GM04503 (cell line): ENCODE measurements at places on chromosomes 5 and 9.

DNA sequence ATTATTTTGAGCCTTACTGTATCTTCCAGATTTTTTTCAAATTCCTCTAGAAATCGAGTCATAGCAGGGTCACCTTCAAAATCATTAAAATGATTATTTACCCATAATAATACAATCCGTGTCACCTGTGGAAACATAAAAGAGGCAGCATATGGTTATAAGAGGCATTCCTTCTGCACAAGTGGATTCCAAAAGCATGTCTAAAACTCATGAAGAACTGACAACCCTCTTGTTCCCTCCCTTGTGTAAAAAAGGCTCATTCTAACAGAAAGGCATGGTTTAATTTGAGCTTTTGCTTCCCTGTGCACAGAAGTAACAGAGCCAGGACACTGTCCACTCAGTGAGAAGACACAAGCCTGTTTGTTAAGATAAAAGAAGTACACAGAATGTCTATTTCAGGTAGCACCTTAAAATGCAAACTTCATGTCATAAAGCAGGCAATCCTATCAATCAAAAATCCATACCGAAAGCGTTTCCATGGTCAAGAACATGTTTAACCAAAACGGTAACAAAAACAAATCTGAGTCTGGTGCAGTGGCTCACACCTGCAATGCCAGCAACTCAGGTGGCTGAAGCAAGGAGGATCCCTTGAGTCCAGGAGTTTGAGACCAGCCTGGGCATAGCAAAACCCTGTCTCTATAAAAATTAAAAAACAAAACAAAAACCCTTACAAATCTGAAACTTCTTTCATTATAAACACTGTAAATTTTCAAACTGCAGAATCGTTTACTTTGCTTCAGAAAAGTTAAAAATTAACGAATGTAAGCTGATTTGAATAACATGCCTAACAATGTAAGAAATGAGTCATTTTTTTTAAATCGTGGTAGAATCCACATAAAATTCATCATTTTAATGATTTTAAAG lies 139.3 kb downstream of the RAPGEF6 start:
- no peak for DNase-seq

GRCh38 chr9:2228132-2228531 lies 213.0 kb downstream of the SMARCA2 start:
- DNase-seq: no peak

DNA sequence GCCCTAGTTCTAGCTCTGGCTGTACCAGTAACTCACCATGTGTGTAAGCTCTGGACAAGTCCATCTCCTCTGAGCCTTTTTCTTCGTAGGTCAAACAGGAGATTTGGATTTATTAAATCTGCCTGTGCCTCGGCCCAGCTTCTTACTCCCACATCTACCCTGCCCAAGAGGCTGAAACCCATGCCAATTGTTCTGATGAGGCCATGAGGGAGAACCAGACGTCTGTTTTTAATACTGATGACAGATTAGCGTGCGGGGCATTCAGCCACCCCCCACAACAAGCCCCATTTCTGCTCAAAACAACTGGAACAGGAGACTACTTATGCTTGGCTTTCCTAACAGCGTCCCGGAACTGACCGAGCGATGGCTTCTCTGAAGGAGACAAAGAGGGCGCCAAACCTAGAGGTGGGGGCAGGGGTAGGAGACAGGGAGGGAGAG lies 81.2 kb upstream of the TRIM32 start:
- no peak for DNase-seq

- no peak for DNase-seq
Measured at GRCh38 chr5:4095918-4096630, 500.4 kb downstream of the IRX1 start.

DNA sequence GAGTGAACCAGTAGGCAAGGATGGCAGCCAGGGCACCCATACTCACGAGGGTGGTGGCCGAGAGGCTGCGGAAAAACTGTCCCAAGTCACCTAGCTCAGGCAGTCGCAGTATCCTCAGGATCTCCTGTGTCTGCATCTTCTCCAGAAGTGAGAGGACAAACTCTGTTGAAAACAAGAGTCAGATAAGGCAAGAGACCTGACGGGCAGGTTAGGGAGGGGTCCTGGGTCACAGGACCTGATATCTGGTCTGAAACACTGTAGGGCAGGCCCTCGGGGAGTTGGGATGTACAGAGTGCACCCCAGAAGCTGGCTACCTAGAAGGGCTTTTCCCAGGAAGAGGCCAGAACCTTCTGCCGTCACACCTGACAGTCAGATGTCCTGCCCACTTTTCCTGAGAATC lies 17.4 kb downstream of the ACSL6 start:
- no peak for DNase-seq

DNA sequence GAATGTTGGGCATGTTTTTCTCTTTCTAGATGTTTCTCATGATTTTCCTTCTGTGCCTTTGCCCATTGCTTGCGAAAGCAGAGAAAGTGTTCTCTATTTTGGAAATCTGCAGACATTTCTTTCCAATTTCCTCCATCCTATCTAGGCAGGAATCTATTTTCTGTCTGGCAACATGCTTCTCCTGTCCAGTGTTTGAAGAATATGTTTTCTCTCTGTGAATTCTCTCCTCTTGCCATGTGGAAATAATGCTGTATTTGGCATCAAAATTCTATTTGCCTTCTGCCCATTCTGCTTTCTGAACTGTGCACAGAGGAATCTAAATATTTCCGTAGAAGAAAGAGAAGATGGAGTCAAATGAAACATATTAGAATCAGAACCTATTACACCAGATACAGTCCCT lies 833.3 kb downstream of the CDH9 start:
- DNase-seq: no peak

GRCh38 chr9:19895006-19895405 lies 106.2 kb upstream of the SLC24A2 start:
- DNase-seq: no peak

DNA sequence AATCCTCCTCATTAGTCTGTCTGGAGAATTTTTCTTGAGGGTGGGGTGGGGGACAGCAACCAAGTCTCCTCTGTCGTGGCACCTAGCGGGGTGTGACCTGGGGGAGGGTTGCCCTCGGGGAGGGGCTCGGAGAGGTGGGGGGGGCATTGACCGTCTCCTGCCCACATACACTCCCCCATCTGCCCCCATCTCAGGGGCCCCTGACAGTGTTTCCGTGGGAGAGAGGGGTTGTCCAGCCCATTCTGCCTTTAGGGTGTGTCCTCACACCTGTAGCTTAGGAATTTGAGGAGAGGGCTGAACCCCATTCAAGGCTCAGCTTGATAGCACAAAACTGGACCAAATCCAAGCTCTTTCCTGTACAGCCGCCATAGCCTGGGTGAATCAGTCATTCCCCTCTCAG lies 5.9 kb upstream of the CXXC5 start:
- DNase-seq: no peak

- DNase-seq: no peak
Measured at GRCh38 chr5:139842321-139842720, 46.7 kb downstream of the PSD2 start.

GRCh38 chr9:127837346-127837745 lies 17.1 kb downstream of the ENG start:
- DNase-seq: no peak

DNA sequence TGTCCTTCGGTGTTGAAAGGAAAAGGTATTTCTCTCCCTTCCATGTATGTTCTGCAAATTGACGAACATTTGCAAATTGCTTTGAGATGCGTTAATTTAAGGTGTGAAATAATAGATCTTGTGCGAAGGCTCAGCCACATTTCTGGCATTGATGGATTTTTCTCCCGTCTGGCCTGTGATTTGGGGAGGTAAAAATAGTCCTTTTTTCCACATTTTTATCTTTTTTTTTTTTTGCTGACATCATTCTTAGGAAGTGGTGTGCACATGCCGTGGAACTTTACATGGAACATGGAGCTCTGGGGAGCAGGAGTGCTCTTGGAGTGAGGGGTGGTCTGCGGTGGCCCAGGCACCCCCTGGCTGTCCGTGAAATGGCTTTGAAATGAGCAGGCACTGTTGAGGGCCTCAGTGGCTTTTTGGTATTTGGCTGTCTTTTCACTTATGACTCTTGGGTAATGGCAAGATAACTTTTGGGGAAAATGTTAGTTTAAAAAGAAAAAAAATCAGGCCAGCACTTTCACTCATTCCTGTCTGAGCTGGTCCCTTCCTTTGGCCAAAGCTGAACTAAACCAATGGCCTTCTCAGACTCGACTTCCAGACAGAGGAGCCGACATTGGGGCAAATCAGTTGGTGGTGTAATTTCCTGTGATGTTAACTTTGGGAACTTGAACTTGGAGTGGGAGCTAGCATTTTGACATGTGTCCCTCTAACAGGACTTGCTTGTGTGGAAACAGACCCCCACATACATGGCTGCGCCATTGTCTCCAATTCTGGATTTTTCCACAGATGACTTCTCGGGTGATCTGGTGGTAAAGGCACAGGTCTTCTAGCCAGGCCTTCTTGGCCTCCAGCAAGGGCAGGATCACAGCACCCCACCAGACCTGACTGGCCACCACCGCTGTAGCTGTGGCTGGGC lies 4.2 kb downstream of the NEK6 start:
- no peak for DNase-seq

DNA sequence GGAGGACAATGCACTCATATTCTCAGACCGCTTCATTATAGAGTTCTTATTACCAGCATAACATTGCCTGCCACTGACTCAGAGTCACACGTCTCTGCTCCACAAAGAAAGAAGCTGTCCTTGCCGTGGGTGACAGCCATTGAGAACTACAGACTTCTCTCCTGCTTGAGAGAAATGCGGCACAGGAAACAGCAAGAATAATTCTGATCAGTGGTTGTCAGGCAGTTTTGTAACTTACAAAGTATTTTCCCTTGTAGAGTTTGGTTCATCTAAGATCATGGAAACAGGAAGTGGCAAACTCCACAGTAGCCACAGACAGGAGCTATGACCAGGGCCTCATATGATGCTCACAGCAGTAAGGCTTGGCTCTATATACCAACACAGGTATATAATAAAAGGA lies 47.0 kb downstream of the KCNV2 start:
- DNase-seq: no peak

GRCh38 chr9:88872192-88872946 lies 118.9 kb upstream of the S1PR3 start:
- no peak for DNase-seq

DNA sequence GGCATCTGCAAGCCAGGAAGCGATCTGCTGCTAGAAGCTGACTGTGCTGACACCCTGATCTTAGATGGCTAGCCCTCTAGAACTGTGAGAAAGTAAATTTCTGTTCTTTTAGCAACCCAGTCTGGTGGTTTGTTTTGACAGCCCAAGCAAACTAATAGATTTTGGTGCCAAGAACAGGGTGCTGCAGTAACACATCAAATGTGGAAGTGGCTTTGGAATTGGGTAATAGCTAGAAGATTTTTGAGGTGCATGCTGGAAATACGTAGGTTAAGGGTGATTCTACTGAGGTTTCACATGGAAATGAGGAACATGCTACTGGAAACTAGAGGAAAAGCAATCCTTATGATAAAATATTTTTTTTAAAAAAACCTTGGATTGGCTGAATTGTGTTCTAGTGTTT lies 153.5 kb upstream of the SH3GL2 start:
- no peak for DNase-seq

DNA sequence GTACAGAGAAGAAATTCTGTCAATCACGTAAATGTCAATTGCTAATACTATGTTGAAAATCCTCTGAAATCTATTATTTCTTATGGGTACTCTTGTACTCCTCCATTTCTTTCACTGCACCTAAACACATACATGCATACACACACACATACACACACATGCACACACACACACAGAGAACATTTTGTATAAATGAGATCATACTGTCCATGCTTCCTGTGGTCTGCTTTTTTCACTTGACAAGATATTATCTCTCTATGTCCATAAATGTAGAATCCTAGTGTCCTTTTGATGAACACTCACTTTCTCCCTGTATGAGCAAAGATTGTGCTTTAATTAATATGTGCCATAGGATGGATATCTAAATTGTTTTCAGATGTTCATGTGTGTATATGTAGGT lies 32.7 kb upstream of the TLR4 start:
- no peak for DNase-seq

DNA sequence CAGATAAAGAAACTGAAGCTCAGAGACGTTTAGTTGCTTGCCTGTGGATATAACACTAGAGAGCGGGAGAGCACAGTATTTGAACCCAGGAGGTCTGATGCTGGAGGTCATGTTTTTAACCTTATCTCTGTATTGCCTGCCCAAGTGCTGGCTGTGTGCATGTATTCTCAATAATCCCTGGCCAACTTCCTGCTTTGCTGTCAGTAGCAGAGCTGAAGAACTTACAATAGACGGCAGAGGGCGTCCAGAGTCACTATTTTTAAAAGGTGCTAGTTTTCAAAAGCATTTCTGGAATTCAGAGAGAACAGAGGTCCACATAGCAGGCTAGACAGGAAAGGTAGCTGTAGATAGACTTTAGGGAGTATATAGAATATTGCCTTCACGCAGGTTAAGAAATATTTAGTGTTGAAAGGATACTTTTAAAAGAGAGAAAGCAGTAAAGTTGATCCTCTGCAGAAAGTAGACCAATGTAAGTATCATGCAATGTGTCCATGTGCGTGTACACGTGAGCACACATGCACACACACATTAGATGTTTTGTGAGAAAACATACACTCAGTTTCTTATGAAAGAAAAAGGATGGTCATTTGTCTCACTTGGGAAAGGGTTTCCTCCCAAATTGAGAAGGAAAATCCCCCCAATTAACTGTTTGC lies 46.3 kb downstream of the PTCD2 start:
- no peak for DNase-seq
